ENCODE measurements at places on chromosomes 7 and 10.

DNA sequence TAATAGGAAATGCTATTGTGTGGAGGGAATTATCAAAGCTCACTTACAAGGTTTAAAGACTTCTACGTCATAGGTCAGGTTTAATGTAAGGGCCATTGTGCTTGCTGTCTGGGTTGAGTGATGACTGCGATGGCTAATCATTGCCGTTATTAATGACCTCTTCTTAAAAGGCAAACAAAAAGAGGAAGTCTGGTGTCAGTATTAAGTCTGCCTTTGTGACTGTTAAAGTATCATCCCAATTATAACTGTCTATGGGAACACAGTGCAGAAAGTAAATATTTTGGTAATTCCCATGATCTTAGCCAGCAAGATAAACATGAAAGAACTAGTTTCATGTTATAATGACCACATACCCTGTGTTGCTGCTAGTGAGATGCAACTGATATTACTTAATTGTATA lies 382.4 kb downstream of the BBS9 start:
- no peak for DNase-seq

GRCh38 chr7:4240520-4241303 lies 441.4 kb upstream of the FOXK1 start:
- no peak for DNase-seq

DNA sequence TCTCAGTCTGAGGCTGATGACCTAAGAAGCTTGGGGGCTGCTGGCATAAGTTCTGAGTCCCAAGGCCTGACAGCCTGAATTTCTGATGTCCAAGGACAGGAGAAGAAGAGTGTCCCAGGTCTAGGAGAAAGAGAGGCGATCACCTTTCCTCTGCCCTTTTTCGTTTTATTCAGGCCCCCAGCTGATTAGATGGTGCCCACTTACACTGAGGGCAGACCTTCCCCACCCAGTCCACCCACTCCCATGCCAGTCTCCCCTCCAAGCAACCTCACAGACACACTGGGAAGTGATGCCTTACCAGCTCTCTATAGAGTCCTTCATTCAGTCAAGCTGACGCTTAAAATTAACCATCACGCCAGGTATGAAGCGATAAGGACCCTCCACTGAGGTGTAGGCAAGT lies 19.3 kb upstream of the LOXL4 start:
- no peak for DNase-seq

DNA sequence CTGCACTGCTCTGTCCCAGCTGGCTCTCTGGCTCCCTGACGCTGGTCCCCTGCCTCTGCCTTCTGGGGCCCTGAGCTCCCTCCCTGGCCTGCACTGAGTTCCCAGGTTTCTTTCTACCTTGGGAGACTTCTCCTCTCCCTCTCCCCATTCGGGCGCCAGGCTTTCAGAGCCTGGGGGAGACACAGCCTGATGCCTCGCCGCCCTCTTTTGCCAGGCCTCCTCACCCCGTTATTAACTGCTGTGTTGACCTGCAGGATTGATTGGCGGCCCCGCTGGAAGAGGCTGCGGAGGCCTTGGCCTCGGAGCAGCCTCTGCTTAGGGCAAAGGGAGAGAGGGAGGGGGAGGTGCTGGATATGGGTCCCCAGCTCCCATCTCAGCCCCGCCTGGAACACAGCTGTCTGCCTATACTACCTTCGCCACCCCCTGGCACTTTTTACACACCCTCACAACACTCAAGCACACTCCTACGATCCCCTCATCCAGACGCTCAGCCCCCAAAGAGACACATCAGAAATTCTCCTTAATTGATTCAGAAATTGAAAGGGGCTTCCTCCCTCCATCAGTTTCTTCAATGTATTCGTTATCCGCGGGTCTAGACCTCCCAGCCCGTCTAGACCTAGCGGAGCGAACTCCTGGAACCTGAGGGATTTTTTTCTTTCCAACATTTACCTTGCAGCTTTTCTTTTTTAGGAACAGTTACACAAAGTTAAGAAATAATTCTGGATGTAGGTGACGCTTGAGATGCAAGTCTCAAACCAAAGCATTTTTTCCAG lies 7.1 kb upstream of the PAX2 start:
- no peak for DNase-seq

- no peak for DNase-seq
Observed at GRCh38 chr7:28695300-28696295, 262.5 kb downstream of the TRIL start.

GRCh38 chr7:45180084-45180986 lies 22.7 kb downstream of the RAMP3 start:
- DNase-seq: no peak

DNA sequence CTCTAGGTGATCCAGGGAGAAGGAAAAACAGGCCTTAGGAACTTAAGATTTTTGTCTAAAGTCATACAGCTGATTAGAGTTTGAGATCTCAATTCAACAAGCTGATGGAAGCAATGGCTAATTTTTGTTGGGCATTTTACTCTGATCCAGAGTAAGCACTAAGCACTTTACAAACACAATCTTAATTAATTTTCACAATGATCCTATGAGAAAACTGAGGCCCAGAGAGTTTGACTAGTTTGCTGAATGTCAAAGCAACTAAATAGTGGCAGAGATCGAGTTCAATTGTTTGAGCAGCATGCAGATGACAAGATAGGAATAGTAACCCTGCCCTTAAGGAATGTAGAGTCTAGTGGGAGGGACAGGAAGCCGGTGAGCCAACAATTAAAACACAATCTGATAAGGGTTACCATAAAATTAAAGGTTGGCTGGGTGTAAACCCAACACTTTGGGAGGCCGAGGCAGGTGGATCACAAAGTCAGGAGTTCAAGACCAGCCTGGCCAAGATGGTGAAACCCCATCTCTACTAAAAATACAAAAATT lies 13.5 kb upstream of the RPEL1 start:
- DNase-seq: no peak
